Neuronal stem cell (in vitro differentiated cells): ENCODE measurements at places on chromosomes 1 and 21.

DNA sequence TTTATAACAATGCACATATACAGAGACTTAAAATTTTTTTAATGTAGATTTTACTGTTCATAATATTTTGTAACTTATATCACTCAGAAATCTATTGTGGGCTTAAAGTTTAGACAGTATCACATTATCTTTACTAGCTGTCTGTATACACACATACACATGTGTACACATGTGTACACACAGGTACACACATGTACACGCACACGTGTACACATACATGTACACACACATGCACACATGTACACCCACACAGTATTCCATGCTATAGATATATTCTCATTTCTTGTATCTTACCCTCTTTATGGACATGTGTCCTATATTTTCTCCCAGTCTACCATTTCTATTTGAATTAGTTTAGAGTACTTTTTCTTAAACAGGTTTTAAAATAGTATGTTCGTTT is 123.3 kb downstream of the USP25 start:
- DNase-seq, result no peak

GRCh38 chr1:9361630-9362260 is 69.1 kb downstream of the SPSB1 start:
- DNase-seq, result no peak

DNA sequence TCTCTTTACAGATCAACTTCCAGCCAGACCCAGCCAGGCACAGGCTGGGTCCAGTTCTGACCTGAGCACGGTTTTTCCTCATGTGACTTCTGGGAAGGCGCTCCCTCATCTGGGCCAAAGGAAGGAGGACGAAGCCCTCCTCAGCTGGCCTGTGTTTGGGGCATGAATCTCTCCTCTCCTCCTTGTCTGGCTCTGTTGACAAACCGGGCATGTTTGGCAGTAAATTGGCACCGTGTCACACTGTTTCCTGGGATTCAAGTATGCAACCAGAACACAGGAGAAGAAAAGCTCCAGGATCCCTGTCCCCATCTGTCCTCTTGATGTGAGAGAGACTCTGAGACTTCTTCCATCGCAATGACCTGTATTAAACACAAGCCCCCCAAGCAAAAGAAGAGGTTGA is 18.3 kb downstream of the NECAP2 start:
- no peak for DNase-seq

- no peak for DNase-seq
Observed at GRCh38 chr1:31785020-31785946, 21.1 kb upstream of the ADGRB2 start.

DNA sequence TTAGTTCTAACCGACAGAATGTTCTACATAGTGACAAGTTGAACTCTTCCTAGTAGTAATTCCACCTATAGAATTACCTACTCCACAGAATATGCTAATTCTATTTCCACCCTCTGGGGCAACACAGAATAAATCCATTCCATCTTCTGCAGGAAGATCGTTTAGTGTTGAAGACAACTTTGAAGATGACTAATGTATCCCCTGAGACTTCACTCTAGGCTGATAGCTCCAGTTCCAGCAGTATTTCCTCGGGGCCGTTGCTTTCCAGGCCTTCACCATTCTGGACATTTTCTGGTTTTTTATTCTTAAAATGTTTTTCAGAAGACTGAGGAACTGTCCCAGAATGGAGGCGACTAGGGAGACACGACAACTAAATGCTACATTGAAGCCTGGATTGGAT is 61.0 kb upstream of the CSF1 start:
- no peak for DNase-seq

DNA sequence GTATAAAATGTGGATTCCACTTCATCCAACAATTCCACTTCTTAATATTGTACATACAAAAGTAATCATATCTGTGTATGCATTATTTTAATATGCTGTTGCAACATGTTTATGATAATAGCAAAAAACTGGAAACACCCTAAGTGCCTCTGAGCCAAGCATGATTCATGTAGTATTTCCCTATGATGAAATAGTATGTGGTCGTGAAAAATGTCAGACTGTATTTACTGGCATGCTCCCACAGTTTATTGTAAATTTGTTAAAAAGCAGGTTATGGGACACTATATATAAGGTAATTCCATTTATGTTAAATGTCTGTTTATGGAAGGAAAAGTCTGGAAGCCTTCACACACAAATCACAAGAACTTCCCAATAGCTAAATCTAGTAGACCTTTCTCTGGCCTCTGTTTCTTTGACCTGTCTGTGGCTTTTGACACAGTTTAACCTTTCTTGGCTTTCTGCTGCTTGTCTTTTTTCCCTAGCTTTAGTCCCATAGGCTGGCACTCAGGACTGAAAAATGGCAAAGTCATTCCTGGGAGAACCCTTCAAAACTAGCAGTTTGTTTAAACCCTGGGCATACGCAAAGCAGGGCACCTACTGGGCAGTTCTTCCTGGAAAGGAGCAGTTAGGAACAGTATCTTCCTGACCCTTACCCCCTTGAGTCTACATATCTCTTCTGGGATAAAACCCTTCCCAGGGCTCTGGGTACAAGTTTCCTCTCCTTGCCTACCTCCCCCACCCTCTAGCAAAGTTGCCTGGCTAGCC is 65.4 kb upstream of the ARTN start:
- DNase-seq, result no peak

GRCh38 chr21:31887391-31887841 is 14.6 kb downstream of the HUNK start:
- no peak for DNase-seq
